ENCODE measurements at places on chromosomes 6 and 20.

GRCh38 chr6:40471243-40471642 lies 115.9 kb downstream of the LRFN2 start:
- DNase-seq, result no peak

GRCh38 chr6:64257586-64257985 lies 622.0 kb downstream of the PHF3 start:
- DNase-seq, result no peak

DNA sequence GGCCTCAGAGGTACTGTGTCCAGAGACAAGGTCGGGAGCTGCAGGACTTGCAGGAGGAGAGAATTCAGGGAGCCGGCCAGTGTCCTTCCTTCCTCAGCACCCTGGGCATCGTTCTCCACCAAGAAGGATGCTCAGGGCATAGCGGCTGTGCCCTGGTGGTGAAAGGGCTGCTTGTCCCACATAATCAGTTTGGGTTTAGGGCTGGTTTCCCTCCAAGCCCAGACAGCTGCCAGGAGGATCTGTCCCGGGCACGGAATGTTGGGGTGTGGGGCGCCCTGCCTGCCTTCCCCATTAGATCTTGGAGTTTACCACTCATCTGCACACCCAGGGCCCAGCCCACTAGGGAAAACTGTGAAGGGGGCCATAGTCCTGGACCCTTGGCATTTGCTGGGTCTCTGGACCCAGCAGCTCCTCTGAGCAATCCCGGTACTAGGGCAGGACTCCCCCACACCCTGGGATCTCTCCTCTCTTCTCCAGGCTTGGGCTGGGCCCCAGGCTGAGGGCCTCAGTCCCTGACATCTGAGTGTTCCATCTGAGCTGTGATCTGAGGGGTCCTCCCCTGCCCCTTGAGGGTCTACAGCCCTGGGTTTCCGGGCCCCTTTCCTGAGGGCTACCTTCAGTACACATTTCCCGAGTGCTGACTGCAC lies 18.6 kb upstream of the SPDEF start:
- DNase-seq, result no peak

DNA sequence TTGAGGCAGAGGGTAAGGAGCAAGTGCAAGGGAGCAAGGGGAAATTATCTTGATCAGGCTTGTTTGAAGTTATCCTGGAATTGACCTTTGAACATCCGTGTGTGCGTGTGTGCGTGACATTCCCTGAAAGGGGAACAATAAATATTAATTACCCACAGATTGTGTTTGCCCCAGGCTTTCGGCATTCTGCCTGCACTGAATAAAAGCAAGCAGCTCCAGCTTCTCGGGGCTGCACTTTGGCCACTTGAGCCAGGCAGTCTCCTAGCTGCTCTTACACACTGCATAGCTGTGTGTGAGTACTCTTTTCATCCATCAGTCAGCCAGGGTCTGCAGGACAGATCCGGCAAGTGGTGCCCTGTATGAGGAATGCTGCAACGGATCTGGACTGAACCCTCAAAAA lies 107.7 kb upstream of the BTN3A2 start:
- no peak for DNase-seq

DNA sequence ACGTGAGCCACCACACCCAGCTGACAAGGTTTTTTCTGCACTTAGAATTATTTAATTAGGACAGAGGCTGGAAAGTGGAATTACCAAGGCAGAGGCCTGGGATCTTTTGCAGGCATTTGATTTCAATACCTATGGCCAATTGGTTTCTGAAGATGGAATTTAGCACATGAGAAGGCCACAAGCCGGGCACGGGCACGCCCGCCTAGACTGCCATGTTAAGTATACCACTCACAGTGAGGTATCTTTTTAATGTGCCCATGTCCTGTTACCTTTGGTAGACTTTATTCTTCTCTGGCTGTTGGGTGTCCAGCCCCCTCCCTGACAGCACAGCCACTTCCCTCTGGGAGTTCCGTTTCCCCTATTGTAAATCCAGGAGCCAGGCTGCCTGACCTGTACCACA lies 18.0 kb upstream of the TAF8 start:
- DNase-seq, result no peak

DNA sequence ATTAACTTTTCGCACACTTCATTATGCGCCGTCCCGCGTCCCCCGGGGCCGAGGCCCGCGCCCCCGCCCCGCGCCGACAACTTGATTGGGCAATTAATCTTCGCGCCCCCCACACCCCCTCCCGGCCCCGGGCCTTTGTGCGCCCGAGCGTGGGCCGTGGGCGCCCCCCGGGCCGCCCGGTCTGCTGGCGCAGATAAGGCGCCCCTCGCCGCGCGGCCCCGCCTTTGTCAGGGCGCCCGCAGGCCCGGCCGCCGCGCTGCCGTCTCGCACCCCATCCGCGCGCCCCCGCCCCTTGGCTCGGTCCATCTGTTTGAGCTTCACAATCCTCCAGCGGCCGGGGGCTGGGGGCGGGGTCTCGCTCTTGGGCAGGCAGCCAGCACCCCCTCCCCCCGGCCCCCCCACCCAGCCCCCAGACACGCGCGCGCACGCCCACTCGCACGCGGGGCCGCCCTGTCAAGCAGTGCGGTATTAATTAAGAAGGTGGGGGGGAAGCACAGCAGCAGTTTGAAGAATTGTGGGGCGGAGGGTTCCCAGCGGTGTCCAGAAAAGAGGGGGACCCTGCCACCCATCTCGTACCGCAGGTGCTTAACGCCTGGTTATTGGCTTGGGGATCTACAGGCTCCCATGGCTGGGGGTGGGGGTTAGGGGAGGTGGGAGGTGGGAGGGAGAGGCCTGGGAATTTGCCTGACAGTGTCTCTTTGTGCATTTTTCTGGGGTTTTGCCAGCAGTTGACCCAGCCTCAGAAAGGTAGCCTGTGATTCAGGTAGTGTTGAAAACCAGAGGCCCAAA lies 34.6 kb upstream of the SCRT2 start:
- DNase-seq, result no peak

All from T-cell (primary cell).